ENCODE measurements at places on chromosomes 4 and X.

GRCh38 chr4:147924604-147925412, 192.9 kb downstream of the ARHGAP10 start:
- DNase-seq, result peak; percentile 33

GRCh38 chr4:4247696-4248028, 361 bp downstream of the TMEM128 start:
- DNase-seq, result no peak

GRCh38 chrX:68048774-68049173, 384.5 kb downstream of the OPHN1 start:
- no peak for DNase-seq

DNA sequence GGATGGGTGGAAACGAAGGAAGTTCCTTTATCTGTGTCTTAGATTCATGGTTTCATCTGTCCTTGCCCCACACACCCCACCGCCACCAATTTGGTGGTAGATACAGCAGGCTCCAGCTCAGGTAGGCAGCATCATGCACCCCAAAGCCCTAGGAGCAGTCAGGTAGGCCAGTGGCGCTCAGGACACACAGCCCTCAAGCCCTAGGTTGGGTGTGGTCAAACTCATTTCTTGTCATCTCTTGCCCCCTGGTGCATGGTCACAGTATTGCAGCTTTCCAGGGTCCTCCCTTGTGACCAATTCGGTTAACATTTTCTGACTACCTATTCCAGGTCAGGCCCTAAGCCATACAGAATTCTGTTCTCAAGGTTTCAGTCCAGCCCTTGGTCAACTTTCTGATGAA, 14.5 kb upstream of the PRRG3 start:
- DNase-seq, result peak; percentile 62

DNA sequence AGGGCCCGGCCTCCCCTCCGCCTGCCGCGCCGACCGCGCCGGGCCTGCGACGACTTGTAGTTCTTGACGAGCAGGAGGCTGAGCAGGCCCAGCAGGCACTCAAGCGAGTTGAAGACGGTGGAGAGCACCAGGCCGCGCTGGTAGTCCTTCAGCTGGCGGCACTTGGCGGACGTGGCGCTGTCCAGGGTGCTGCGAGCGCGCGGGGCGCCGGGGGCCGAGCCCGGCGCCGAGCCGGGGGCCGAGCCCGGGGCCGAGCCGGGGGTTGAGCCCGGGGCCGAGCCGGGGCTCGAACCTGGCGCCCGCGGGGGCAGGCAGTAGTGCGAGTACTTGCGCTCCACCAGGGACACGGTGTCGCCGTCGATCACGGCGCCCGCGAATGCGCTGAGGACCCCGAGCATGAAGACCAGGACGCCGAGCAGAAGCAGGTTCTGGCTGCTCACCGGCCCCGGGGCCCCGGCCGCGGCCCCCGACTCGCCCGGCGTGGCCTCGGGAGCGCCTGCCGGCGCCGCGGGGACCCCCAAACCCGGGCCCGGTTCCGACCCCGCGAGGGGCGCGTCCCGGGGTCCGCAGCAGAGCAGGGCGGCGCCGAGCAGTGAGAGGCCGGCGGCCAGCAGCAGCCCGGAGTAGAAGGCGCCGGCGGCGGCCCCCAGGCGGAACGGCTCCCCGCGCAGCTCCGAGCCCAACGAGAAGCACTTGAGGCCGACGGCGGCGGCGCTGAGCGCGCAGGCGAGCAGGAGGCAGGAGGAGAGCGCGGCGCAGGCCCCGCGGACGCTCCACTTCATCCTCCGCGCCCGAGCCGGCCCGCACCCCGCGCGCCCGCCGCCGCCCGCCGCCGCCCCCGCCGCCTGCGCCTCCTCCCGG, 584 bp downstream of the TMEM271 start:
- no peak for DNase-seq

DNA sequence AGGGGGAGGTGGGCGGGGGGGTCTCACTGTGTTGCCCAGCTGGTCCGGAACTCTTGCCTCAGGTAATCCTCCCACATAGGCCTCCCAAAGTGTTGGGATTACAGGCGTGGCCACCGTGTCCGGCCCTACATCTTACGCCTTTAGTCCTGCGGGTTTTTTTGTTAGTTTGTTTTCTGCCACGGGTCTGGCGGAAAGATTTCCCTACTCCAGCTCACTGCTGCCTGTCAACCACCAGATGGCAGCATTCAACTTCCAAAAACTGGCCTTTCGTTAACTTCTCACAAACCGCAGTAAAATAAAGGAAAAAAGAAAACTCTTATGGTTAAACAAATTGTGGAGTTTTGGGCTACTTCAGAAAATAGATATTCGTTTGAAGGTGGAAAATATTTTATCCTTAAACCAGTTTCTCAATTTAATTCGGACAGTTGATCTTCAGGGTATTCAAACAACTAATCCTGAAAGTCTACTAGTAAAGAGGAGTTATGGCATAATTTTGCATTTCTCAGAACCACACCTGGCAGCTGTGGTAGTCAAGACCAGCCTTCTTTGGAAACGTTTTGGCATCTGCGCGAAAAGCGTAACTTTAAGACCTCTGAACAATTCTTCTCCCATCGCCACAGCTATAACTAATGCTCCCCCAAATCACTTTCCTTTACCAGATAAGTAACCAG, 41.1 kb downstream of the LUZP4 start:
- DNase-seq, result peak; percentile 22

DNA sequence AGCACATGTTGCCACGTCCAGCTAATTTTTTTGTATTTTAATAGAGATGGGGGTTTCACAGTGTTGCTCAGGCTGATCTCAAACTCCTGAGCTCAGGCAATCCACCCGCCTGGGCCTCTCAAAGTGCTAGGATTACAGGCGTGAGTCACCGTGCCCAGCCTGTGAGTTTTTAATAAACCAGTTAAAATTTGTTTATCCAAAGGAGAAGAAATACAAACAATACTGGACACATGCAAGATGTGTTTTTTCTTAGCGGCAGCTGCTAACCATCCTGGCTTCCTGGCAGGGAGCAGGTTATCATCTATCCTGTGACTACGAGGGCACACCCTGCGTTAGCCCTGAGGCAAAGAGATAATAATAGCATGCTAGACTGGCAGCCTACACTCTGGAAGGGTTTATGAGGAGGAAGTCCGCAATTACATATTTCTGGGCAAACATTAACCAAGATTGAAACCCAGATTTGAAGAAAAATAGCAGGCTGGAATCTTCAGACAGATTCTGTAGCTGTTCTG, 191.4 kb downstream of the SPRY1 start:
- DNase-seq, result no peak

GRCh38 chrX:11609109-11609508, 56.6 kb downstream of the ARHGAP6 start:
- DNase-seq, result no peak

DNA sequence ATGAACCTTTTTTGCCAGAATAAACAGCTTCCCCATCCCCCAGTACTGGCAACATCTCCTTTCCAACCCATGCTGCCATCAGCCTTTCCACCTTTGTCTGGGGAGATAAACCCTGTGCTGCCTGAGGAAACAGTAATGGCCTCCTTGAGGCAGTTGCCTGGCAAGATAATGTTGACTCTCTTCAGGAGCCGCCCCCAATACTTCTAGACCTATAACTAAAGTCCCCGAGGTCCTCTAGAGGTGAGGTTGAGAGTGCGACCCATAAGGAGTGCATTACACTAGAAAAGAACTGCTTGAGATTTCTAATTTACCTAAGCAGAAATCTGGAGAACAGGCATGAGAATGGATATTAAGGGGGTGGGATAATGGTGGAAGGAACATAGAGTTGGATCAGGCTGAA, 963.2 kb upstream of the PCDH7 start:
- DNase-seq, result no peak

DNA sequence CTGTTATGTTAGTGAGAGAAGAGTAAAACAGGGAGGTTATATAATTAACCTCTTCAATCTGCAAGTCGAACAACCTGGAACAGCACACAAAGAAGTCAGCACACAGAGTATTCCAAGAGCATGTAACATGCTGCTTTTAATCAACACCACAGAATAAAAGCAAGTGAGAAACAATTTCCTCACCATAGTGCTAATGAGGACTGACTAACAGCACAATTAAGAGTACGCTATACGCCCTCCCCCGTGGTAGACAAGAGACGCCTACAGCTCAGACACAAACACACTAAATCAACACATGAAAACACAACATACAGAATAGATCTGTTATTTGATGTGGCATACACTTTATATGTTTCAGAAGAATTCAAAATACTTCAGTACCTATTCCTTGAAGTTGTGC, 103.0 kb downstream of the PPP3CA start:
- no peak for DNase-seq

DNA sequence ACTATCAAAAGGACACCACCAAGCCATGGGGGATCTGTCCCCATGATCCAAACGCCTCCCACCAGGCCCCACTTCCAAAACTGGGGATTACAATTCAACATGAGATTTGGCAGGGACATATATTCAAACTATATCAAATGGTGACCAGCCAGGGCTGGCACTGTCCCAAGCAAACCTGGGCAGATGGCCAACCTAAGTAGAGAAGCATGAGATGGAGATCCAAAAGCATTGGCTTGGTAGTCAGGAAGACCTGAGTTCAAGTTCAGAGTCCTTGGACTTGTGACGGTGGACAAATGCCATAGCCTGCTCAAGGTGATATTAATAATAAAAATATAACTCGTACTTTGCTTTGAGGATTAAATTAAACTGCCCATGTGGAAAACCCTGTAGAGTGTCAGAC, 79.2 kb upstream of the HS3ST1 start:
- DNase-seq, result no peak

DNA sequence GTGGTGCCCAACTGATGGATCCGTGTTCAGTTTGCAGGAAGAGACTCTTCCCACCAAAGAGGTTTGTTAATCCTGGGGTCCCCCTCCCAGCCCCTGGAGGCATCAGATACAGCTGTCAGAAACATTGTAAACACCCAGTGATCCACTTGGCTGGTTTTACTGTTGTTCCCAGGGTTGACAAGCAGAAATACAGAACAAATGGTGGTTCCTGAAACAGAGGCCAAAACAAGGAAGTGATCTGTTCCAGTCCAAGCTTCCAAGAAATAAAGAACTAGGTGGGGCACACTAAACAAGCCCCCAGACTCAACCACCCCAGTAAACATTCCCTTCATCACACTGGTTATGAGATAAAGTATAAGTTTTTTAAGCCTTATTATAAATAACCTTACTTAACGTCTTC, 1.4 kb downstream of the TMLHE start:
- DNase-seq, result no peak

DNA sequence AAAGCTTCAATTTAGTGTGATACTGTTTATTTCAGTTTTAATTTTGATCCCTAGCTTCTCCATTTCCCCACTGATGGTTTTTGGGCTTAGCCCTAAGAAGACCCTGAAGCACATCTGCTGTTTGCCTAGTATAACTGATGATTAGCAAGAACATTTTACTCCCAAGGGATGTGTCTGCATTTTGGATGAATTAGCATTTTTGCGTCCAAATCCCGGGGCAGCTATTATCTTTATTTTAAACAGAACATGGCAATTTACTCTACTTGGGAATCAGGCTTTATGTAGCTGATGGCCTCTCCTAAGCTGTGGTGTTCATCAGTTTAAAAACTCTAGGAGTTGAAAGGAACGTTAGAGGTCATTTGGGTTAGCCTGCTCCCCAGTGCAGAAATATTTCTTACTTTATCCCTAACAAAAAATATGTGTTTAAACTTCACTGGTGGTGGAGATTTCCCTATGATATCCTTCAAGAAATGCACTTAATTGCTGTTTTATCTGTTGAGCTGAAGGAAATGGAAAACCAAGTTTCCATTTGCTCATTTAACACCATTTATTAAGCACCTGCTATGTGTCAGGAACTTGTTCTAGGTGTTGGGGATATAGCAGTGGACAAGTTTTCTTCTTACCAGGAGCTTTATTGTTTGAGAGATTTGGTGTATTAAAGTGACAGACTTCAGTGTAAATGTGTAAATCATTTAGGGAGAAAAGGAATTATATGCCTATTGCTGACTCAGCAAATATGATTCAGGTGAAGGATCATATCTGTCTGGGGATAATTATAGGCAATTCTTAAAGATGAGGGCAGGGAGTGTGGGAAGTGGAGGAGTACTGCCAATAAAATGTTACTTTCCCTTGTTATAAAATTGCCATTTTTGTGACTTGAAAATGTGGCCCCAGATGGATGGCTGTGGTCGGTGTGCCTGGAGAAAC, 3.4 kb downstream of the SEPTIN11 start:
- DNase-seq, result no peak

DNA sequence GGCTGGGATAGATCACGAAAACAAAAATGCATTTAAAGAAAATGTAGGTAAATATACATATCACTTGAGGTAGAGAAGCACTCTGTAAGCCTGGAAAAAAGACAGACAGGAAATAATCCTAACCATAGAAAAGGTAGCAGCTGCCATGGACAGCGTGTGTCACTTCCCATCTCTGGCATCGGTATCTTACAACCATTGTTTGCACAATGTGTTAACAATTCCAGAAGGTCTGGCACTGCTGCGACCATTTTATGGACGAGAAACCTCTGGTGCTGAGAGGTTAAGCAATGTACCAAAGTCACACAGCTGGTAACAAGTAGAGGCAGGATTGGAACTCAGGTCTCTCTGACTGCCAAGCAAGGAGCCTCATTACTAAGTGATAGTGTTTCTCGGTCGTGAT, 1.7 kb upstream of the MTNR1A start:
- no peak for DNase-seq

DNA sequence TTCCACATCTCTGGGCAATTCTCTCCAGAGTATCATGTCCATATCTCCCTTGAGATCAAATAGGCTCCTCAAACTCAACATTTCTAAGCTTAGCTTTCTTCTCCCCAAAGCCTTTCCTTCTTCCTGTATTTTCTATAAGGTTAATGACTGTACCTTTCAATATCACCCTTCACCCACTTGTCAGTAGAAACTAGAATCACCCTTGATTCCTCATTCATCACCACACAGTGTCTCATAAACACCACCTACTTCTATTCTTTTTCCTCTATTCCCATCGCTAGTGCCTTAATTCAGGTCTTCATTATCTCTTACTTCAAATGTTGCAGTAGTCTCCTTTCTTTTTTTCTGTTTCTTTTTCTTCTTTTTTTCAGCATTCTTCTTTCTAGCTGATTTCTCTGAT, 28.3 kb upstream of the SMS start:
- no peak for DNase-seq

DNA sequence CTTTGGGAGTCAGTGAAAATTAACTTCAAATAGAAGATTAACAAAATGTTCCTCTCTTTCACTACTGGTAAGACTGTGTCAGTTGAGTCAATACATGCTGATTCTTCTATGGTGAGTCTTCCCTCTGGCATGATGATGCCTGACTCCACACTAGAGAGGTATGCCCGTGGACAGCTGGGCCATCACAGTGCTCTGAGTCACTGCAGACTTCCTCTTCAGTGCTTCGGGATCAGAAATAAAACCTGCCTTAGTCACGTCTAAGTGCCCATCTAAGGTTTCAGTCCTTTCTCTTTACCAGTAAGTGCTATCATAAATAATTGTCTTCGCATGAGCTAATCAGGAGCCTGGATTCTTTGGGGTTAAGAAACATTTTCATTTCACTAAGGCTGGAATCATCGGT, 1.6 kb upstream of the ASB5 start:
- DNase-seq, result no peak

- no peak for DNase-seq
Observed at GRCh38 chr4:165537028-165537648, 158.3 kb downstream of the CPE start.

- no peak for DNase-seq
Observed at GRCh38 chr4:52560844-52561280, 98.2 kb downstream of the USP46 start.

GRCh38 chrX:39322496-39322895, 521.2 kb downstream of the MID1IP1 start:
- DNase-seq, result no peak

Measured in activated CD8-positive, alpha-beta T cell treated with anti-CD3 and anti-CD28 coated beads, Interleukin-2, amount 10 ng/mL, durations not matched to agents 7 days and 5 days (primary cell).